GM12891 (cell line): ENCODE measurements at places on chromosomes 4 and X.

- DNase-seq: no peak
Measured at GRCh38 chr4:127870688-127871087, 10.0 kb upstream of the PLK4 start.

DNA sequence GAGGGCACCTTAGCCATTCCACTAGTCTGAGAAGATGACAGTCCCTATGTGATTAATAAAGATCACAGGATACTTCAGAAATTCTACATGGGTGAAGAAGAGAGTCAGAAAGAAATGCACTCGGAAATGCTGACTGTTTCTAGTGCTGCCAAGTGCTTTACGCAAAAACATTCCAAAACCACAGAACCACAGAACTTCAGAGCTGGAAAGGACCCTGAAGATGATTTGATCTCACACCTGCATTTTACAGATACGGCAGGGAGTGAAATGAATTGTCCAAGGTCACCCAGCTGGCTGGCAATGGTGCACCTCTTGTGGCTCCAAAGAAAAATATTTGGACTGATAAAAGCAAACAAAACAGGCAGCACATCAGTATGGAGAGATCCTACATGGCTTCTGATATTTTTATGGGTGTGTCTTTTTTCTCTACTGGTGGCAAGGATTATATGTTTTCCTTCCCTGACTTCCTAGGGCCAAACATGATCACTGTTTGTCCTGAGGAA lies 115.9 kb downstream of the MAML3 start:
- no peak for DNase-seq

DNA sequence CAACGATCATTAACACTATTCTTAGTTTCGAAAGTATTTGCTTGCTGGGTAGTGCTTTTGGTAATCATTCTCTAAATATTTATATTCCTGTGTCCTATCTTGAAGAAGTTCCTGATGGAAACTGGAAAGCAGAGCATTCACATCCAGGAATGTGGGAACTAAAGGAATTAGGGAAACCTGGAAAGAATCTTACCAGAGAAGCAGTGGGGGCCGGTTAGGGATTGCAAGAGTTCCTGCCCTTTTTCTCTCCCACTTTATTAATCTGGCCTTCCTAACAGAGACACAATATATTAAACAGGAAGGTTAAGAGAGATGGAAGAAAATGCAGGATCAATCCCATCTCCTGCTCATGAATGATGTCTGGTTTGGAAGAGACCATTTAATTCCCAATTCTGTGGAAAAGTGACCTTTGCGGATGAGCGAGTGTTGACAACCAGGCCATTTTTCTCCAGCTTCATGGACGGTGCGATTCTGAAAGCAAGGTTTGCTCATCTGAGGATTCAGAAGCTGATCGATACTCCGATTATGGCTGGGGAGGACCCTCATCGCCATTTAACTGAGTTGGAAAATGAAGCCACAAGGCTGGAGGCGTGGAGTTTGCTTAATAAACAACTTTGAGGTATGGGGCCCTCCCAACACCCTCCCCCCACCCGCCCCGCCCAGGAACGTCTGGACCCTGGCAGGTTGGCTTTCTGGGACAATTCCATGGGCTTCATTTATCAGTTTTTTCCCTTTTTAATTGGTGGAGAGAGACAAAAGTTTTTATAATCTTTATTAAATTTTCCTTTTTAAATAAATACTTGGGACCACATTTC lies 52.3 kb downstream of the C4orf51 start:
- no peak for DNase-seq

DNA sequence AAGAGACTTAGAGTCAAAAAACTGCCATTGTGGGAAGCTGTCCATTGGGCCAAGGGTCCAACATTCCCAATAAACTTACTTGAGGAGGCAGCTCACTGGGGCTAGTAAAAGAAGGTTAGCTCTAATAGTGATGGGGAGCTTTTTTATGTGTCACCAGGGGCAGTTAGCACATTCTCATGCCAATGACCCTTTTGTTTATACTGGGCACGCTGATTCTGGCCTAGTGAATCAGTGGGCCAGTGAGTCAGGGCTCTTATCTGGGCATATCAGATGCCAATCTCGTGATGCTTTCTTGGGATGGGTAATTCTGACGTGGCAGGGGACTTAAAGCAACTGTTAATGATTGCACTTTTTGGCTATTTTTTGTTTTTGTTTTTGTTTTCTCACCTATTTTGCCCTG lies 27.8 kb downstream of the TCEAL1 start:
- no peak for DNase-seq

DNA sequence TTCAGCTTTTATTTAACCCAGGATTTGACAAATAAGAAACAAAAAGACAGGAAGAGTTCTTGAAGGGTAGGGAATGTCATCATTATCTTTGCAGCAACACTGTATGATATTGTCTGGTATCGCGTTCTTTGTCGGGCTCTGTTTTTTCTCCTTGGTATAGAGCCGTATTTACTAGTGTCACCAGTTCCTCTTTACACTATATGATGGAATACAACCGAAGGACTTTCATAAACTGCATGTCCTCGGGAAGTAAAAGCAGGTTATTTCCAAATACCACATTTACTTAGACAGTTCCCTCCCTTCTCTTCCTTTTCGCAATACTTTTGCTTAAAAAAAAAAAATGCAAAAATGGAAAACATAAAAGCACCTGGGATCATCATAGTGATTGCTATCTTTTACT lies 96.6 kb upstream of the IL13RA1 start:
- no peak for DNase-seq

- DNase-seq: no peak
Measured at GRCh38 chr4:6873792-6874461, 35.7 kb upstream of the TBC1D14 start.

GRCh38 chr4:6198768-6199421 lies 1.5 kb downstream of the JAKMIP1 start:
- no peak for DNase-seq

DNA sequence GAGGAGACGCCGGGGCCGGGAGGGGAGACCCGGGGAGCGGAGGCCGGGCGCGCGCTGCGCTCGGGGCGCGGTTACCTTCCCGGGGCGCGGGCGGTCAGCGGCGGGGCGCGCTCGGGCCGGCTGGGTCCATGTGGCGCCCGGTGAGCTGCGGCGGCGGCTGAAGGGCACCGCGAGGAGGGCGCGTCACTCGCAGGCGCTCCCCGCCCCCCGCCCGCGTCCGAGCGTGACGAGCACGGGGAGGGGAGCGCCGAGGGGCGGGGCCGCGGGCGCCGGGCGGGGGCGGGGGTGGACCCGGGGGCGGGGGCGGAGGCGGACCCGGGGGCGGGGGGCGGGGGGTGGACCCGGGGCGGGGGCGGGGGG lies at the start of gene CPLX1:
CPLX1 (minus strand) TSS at position 159 of the 360 bp plus-strand sequence. CDS start 1,607 bp downstream, outside the sequence.
- no peak for DNase-seq

DNA sequence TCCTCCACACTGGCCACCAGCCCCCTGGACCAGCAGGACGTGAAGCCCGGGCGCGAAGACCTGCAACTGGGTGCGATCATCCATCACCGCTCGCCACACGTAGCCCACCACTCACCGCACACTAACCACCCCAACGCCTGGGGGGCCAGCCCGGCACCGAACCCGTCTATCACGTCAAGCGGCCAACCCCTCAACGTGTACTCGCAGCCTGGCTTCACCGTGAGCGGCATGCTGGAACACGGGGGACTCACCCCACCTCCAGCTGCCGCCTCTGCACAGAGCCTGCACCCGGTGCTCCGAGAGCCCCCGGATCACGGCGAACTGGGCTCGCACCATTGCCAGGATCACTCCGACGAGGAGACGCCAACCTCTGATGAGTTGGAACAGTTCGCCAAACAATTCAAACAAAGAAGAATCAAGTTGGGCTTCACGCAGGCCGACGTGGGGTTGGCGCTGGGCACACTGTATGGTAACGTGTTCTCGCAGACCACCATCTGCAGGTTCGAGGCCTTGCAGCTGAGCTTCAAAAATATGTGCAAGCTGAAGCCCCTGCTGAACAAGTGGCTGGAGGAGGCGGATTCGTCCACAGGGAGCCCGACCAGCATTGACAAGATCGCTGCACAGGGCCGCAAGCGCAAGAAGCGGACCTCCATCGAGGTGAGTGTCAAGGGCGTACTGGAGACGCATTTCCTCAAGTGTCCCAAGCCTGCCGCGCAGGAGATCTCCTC lies 600 bp downstream of the POU3F4 start:
- DNase-seq: no peak

GRCh38 chr4:121227341-121227792 lies 63.2 kb upstream of the TNIP3 start:
- no peak for DNase-seq

- no peak for DNase-seq
Measured at GRCh38 chrX:39536211-39536610, 561.5 kb downstream of the BCOR start.

GRCh38 chr4:140152013-140152703 lies 1.8 kb downstream of the MAML3 start:
- DNase-seq: peak; percentile 27

GRCh38 chrX:38363046-38363445 lies 10.6 kb downstream of the OTC start:
- DNase-seq: no peak

DNA sequence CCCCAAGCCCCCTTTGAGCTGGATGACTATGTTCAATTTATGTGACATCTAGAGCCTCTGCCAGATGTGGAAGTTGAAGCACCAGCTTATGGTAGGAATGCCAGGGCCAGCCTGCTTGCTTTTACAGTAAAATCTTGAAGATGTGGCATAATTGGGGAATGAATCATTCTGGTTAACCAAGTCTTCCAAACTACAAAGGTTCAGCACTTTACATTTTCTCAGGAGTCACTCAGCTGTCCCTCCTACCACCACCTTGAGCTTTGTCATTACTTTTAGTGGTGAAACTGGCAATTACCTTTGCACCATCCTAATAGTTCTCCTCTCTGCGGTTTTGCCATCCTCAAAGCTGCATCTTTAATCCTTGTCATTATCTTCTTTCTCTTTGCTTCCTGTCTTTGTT lies 172.2 kb downstream of the HS6ST2 start:
- no peak for DNase-seq

GRCh38 chrX:31717474-31717873 lies 645.6 kb upstream of the FTHL17 start:
- DNase-seq: no peak

GRCh38 chr4:34138385-34138784 lies 2105.9 kb downstream of the ARAP2 start:
- no peak for DNase-seq

DNA sequence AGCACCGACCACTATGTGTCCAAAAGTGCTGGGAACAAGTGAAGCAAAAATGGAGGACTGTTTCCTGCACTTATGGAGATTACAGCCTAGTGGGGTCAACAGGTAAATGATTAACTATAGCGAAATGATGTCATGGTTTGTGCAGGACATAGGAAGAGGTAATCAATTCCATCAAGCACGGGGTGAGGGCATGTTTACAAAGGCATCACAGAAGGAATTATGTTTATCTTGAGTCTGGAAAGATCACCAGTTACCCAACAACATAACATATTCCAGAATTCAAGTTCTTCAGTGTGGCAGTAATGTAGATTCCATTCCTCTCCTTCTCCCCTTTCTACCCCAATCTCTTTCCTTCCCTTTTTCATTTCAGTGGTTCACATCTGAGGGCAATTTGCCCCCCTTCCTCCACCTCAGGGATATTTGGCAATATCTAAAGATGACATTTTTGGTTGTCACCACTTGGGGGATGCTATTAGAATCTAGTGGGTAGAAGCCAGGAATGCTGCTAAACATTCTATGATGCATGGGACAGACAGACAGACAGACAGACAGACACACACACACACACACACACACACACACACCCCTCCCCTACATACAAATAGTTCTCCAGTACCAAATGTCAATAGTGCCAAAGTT lies 24.1 kb downstream of the FAM47E start:
- DNase-seq: no peak

DNA sequence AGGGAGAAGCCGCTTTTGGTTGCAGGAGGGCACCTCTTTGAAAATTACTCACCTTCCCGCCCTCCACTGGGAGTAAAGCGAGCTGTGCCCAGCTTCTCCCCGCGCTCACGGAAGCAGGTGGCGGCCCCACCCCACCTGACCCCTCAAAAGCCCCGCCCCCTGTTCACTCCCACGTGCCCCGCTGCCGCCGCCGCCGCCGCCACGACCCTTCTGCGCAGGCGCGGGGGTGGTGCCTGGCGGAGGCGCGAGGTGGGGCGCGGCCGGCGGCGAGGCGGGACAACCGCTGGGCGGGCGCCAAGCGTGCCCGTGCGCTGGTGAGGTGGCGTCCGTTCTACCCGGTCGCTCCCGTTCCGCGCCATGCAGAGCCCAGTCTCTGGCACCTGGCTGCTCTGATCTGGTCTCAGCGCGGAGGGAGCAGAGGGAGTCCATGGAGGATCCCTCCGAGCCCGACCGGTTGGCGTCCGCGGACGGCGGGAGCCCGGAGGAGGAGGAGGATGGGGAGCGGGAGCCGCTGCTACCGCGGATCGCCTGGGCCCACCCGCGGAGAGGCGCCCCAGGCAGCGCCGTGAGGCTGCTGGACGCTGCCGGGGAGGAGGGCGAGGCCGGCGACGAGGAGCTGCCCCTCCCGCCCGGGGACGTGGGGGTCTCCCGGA lies at the start of gene PI4K2B:
PI4K2B (plus strand) TSS at position 297 of the 653 bp plus-strand sequence; CDS start at position 428, 131 bp downstream.
- DNase-seq: peak; percentile 77

DNA sequence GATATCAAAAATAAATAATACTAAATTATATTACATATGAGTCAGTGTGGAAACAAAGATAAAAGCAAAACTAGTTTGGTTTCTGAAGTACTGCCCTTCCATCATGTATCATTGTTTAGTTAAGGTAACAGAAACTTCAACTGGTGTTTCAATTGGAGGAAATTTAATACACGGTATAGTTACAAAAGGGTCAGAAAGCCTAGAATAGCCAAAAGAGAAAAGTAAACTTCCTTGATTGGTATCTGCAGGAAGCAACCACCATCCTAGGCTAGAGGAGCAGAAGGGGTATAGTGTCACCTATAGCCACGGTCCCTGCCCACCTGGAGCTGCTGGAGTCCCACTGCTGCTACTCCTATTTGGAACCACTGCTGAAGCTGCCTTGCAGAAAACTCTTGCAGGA lies 185.6 kb downstream of the SLC7A11 start:
- DNase-seq: no peak

GRCh38 chr4:56342746-56343145 lies 44.5 kb downstream of the AASDH start:
- no peak for DNase-seq

GRCh38 chr4:126856906-126857305 lies 775.9 kb upstream of the INTU start:
- no peak for DNase-seq

- no peak for DNase-seq
Measured at GRCh38 chr4:53712408-53713020, 121.2 kb upstream of the LNX1 start.

GRCh38 chrX:153766871-153767673 lies 3.0 kb downstream of the PLXNB3 start:
- DNase-seq: no peak

DNA sequence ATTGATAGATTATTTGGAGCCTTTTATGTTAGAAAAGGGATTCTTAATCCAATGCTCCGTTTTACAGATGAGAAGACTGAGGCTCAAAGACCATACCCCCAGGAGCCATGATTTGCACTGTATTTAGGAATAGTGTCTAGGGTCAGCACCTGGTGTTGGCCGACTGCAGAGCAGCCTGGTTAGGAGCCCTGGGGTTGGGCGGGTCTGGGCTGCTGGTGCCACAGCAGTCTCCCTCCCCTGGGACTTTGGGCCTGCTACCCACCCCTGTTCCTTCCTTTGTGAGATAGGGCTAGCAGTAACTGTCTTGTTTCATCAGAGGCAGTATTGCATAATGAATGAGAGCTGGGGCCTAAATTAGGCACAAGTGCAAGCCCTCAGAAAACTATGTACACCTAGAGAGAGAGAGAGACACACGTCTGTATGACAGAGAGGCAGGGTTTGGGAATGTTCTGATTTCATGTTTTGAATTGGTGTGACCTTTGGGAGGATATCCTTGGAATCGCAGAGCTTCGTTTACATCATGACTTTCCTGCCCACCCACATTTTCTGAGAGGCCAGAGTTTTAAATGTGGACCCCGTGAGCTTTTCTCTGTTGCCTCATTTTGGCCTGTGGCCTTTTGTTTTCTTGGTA lies 111.7 kb downstream of the PTTG2 start:
- no peak for DNase-seq
